Activated CD4-positive, alpha-beta T cell treated with anti-CD3 and anti-CD28 coated beads for 24 hours (primary cell): ENCODE measurements at places on chromosomes 1 and 21.

- DNase-seq = no peak
Observed at GRCh38 chr1:56080123-56080522, 499.2 kb downstream of the PLPP3 start.

- no peak for DNase-seq
Observed at GRCh38 chr1:8343044-8343443, 25.1 kb downstream of the SLC45A1 start.

GRCh38 chr1:2486558-2486957 lies 10.5 kb downstream of the PLCH2 start:
- DNase-seq = no peak

DNA sequence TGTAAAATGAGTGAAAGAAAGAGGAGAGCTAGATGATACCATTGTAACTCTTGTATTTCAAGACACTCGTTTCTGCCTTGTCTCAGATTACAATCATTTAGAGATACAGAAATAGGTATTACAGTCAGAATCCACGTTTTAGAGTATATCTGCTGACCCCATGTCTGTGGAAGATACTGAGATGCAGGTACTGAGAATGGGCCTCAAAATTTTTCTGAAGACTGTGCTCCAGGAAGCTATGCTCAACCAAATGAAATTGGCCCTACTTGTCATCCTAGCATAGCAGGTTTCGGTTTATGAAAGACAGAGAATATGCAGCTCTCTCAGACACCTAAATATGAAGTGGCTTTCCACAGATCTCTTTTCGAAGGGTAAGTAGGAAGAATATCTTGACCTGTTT lies 6.0 kb upstream of the WARS2 start:
- DNase-seq = no peak

DNA sequence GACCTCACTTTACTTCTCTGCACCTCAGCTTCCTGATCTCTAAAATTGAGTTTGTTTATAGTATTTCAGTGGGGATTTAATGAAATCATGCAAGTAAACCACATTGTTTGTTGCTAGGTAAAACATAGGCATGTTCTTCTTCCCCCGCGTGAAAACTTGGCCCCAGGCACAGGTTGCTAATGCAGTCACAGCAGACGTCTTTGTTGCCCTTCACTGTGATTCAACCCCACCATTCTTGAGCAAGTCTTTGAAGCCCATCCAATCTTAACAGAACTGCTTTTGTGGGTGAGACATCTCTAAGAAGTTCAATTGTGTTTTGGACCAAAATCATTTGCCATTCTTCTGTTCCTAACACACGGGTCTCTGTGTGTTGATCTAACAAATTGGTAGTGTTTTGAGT lies 185.5 kb downstream of the ZNF281 start:
- DNase-seq = no peak

DNA sequence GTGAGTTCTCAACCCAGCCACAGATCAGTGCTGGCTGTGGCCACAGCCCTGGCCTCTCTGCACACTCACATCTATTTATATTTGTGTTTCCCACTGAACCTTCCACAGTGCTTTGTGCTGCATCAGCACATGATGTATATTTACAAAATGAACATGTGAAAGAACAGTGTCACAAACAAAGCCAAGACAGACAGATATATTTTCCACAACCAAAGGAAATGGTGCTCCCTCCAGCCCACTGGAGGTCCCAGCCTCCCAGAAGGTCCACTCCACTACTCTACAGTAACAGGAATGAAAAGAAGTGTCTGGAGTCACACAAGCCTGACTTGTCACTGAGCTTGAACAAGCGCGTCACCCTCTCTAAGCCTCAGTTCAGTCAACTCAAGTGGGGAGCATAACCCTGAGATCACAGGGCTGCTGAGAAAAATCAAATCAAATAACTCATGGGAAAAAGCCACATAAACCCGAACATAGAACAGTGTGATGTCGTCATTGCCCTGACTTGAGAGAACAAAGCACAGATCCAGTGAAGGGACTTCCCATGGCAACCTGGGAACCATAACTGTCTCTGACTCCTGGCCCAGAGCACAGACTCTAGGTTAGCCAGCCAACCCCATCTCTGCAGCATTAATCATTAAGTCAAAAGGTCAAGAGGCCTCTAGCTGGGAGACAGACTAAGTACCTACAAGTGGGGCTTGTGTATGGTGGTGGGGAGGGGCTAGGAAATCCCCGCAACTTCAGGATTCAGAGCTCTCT lies 121.2 kb downstream of the TRABD2B start:
- no peak for DNase-seq

DNA sequence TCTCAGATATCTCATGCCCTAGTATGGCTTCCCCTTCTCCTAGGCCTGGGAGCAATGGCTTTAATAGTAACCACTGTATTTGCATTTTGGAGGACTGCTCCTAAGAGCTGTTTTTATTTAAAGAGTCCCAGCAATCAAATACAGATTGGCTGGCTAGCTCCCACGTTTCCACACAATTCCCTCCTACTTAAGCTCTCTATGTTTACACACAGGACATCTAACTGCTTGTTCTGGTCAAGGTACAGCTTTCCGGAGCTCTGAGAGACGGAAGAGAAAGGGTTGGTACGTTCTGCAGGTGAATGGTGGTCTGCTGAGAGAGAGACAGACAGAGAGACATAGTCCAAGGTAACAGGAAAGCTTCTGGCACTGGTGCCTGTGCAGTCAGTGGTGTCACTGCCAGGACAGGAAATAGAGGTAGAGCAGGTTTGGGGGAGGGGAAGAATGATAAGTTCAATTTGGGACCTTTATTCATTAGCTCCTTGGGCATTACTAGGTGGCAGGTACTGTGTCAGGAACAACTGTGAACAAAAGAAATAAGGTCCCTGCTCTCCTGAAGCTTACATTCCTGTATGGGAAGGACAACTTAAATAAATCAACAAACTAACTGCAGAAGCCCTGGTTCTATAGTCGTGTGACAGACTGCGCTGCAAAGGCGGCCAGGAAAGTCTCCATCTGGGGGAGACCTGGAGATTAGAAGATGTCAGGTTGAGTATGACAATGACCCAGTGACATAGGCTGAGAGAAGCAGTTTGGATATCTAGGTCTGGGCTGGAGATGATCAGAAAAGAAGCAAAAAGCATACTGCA lies 1.2 kb upstream of the SLC25A33 start:
- no peak for DNase-seq
